ENCODE measurements at places on chromosomes 1 and 21.

DNA sequence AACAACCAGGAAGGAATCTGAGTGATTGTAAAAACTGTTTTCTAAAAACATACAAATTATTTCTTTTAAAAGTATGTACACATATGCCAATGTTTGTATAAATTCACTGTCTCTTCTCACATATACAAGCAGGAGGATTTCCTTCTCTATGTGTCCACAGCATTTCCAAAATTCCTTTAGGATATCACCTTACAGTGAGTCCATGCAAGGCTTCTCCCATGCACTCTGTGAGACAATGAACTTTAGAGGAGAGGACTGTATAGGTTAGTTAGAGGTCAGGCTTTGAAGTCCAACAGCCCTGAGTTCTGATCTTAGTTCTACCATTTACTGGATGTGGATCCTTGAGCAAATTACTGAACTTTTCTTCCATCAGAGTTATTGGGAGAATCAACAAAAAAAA lies 34.1 kb upstream of the USH2A start:
- peak; percentile 8 for DNase-seq

- no peak for DNase-seq
Observed at GRCh38 chr1:245041058-245041698, 113.6 kb upstream of the KIF26B start.

DNA sequence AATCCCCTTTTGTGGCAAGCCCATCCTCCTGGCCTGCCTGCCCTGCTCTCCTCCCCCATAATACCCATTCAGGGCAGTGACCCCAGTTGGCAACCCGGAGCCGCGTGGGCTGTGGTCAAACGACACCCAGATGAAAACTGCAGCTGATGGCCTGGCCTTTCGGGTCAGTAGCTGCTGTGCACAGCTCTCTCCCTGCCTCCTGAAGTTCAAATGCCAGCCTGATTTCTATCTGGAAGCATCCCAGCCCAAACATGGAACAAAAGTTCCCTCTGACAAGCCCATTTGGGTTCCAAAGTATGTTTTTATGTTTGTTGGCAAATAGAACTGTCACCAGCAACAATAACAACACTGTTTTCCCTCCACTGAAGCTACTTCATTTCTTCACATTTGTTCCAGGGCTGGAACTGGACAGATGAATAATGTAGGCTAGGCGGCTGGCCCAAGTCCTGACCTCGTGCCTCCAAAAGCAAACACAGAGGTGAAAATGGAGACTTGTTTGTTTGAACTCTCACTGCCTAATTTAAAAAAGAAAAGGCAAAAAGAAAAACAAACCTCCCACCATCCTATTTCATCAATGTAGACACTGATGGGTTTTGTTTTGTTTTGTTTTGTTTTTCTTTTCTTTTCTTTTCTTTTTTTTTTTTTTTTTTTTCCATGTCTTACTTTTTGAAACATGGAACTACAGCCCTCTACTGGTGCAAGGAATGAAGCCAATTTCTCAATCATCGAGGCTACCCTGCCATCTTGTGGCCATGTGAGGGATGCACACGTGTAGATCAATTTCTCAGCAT lies 179.0 kb downstream of the ADSS2 start:
- peak; percentile 86 for DNase-seq

DNA sequence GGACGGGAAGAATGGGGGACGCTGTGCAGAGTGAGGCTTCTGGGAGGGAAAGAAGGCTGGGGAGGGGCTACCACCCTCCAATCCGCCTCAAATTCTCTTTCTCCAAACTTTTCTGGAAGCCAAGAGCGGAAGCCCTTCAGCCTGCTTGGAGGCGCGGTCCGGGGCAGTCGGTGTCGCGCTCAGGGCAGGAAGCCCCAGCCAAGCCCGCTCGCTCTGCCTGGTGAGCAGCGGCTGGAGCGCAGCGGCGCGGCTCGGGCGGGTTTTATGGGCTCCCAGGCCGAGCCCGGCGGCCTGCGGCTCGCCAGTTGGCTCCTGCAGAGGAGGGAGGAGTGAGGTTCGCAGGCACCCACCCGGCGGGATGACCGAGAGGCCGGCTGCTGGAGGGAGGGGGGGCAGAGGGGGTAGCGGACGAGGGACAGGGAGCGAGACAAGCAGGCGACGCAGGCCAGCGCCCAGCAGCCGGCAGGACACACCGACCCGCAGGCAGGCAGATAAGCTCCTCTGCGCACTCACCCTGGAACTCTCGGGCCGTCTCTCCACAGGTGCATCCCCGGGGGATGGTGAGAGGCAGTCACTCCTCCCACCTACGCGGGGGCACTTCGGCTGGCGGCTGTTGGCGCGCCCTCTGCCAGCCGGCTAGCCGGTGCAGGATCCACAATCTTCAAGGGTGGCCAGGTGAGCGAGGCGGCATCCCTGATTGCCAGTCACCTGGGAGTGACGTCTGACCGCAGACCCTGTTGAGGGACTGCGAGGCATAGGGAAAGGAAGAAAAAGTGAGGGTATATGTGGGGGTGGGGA lies at the start of gene AVPR1B:
Gene AVPR1B, minus strand, starts transcription at position 238 of the 798 bp plus-strand sequence. CDS start 498 bp downstream, outside the sequence.
- DNase-seq, result peak; percentile 80

GRCh38 chr1:119918301-119918700 lies 22.0 kb upstream of the ADAM30 start:
- DNase-seq, result no peak

DNA sequence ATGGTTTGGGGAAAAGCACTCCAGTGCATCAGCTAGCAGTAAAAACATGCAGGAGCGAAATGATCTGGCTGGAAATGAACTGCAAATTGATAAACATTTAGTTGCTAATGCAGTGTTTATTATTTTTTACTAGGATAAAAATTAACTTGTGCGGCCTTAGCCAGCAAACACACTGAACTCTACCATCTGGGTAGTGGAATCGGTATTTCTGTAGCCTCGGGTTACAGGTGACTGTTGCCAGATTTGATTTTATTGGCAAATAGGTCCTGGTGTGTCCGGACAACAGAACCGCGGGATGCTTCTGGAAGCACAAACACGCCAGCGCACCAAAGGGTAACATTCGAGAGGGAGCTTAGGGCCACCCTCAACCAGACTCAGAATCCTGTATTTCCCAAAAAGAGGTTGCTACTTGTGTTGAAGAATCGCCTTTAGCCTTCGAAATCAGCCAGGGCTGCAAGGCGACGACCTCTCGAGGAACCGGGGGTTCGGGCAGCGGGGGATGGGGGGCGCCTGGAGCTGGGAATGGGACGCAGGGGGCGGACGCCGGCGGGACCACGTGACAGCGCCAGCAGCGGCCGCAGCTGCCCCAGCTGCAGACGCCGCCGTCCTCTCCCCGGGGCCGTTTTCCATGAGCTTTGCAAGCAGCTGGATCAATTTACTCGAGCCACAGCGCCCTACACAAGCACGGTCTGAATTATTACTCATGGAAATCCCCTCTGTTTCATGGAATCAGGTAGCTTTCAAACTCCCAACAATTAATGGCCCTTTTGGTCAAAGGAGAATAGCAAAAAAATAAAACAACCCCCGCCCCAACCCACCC lies 158.8 kb downstream of the TOMM20 start:
- peak; percentile 78 for DNase-seq

- DNase-seq, result no peak
Observed at GRCh38 chr1:244367399-244368114, 84.2 kb downstream of the ADSS2 start.

GRCh38 chr1:209443975-209444651 lies 139.4 kb upstream of the CAMK1G start:
- DNase-seq, result no peak

- DNase-seq, result no peak
Observed at GRCh38 chr1:224507771-224508523, 73.3 kb upstream of the WDR26 start.

DNA sequence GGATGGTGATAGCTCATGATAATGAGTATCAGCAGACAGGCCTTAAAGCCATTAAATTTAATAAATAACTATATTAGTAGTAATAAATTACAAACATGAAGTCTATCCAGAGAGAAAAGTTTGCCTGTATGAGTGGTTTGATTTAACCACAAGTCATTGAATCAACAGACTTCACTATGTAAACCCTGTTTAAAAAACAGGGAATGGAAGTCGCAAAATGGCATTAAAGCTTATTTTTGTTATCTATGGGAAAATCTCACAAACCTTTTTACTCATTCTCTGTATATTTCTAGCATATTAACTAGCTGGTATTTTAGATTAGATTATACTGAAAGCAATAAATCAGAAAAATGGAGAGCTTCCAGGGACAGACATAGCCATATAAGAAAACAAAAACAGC lies 45.3 kb downstream of the SASS6 start:
- DNase-seq, result no peak

GRCh38 chr1:45304311-45305081 lies 22.2 kb upstream of the HPDL start:
- DNase-seq, result no peak

DNA sequence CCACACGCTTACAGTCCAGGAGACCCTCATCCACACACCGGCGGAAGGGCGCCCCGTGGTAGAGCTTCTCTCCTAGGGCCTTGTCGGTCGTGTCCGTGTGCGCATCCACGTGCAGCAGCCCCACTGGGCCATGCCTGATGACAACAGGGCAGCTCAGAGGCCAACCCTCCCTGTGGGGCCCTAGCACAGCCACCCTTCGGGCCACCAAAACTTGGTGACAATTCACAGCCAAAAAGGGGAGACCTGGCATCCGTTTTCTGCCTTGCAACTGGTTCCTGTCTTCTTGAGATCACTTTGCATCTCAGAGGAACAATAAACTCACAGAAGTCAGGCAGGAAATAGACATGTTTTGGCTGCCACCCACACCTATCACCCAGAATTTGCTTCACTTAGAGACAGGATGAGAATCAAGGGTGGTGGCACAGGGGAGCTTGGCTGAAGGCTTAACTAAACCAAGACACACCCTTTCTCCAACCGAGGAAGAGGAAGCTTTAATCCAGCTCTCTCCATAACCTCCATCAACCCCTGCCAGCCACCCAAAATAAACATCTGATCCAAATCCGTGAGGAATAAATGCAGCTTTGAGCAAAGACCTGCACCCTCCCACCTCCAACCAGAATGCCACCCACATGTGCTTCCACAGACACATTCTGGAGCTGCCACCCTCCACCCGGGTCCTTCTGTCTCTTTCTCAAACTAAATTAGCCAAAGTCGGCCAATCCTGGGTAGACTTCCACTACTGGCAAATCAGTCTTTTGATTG lies 5.7 kb downstream of the AGMAT start:
- no peak for DNase-seq

DNA sequence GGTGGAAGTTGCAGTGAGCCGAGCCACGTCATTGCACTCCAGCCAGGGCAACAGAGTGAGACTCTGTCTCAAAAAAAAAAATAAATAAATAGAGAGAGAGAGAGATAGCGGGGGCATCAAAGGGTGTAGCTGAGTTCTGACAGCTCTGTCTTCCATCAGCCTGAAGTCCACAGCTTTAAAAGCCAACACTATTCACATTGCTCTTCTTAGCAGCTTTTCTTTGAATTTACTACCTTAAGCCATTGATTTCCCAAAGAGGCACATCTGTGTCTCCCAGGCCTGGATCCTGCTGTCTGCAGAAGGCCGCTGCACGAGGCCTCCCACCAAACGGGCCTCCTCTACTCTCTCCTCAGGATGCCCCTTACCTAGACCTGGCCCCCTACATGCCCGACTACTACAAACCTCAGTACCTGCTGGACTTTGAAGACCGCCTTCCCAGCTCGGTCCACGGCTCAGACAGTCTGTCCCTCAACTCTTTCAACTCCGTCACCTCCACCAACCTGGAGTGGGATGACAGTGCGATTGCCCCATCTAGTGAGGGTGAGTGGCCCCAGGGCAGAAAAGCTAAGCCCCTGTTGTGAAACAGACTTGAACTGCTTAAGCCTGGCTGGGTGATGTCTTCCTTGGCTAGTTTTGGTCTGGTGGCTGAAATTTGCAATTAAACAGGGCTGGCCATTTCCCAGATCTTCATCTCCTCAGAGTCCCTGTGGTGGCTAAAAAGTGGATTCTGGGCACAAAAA lies 16.5 kb upstream of the SLC25A34 start:
- DNase-seq, result no peak

DNA sequence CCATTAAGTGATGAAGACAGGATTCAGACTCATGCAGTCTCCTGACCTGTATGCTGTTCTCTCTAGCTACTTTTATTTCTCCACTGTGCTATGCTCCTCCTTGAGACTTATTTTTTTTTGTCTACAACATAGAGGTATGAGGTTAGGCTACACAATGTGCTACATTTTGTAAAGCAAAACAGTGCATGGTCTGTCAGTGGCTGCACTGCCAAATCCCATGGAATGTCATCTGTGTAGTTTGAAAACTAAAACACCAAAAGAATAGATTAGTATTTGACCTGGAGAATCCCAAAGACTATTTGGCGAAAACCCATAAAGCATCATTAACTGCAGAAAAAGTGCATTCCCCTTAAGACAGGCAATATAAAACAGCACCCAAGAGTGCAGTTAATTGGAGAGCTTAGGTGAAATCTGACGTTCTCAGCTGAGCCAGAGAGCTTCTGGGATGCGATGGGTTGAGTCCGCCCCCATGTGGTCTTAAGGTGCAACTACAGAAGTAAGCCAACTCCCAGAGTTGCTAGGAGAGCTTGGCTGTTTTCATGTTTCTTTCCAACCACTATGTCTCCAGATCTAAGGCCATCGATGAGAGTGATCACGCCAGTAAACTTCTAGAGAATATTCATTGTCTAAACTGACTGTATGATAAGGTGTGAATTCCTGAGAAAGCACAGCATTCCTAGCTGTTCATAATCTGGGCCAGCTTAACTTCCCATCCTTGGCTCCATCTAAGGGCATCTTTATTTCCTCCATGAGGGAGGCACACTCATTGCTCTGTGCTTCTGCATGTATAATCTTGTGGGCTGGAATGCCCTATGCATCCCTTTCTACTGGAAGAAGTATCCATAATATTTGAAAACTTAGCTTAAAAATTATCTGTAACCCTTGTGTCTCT lies 20.7 kb upstream of the CYP2J2 start:
- peak; percentile 86 for DNase-seq

All from GM23338 (cell line).